ENCODE measurements at places on chromosomes 7 and 10. TPM values are rescaled to one million over a fixed set of nuclear protein-coding genes. Genes with fewer than 3 reads are reported as not detected.

- DNase-seq = no peak
Measured at GRCh38 chr10:25912866-25913265, 21.2 kb upstream of the MYO3A start.

DNA sequence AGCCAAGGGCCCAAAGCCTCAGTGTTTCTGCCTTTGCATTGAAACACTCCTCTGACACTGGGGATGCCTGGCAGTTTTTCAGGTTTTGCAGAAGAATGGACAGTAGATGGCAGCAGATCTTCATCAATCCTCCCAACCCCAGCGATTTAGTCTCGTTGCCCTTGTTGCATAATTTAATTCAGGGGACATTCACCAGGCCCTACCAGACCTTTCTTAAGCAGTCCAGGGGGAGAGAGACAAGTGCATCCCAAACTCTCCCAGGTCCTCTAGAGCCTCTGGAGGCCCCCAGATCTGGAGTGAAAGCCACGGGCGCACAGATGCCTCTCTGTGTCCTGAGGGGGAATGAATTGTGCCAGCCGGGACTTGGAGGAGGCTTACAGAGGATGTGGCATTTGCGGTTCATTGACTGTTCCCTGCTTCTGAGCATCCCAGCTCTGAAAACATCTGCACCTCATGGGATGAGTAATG, 29.6 kb downstream of the MINDY4 start:
- peak; percentile 70 for DNase-seq

DNA sequence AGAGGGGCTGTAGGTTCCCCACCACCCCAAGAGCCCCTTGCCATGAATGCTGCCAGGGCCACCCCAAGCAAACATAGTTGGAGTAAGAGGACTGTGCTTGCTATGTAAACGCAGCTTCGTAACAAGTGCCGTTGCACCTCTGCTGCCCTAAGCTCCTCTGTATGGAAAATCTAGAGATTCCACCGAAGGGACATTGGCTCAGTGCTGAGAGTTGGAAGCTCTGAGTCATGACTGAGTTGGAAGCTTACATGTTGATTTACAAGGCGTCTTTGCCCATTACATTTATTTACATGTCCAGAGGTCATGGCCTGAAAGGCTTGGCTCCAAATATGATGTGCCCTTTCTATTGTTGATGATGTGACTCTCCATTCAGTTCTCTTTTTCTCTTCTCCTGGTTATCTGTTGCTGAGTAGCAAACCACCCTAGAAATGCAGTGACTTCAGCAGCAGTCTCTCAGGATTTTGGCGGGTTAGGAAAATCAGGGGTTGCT, 233.1 kb upstream of the TCF7L2 start:
- no peak for DNase-seq

GRCh38 chr10:110711382-110711781, 67.2 kb downstream of the RBM20 start:
- no peak for DNase-seq

GRCh38 chr7:132544999-132545398, 31.3 kb downstream of the PLXNA4 start:
- no peak for DNase-seq

DNA sequence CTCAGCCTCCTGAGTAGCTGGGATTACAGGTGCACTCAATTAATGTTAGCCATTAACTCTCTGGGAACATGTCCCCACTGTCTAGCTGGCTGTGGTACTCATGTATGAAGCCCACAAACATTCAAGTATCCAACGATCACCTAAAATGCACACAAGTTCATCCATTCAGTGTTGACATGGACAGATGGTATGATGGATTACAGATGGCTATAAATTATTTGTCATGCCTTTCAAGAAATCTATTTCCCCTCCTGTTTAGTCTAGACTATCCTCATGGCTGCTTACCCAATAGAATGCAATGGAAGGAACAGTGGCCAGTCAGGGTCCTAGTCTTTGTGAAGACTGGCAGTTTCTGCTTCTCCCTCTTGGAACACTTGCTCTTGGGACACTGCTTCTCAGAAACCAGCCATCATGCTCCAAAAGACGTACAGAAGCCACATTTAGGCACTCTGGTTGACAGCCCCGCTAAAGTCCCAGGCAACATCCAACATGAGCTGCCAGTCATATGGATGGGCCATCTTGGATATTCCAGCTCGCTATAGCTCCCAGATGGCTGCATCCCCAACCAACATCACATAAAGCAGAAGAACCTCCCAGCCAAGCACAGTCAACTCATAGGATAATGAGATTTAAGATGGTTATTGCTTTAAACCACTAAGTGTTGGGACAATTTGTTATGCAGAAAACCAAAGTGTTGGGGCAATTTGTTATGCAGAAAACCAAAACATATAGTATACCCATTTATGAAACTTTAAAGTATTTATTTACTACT, 33.1 kb downstream of the MYL10 start:
- no peak for DNase-seq

GRCh38 chr7:124031919-124032318, 948 bp downstream of the TMEM229A start:
- DNase-seq = no peak

Gene HPS6
- polyA plus RNA-seq = 28.7 TPM
